CD4-positive, alpha-beta T cell treated with Interleukin-1 beta for 1 hour (primary cell): ENCODE measurements at places on chromosomes 12 and 14.
A peak's percentile ranks its signal among the peaks of the same experiment; 100 is the strongest.

- no peak for DNase-seq
Measured at GRCh38 chr12:16076557-16076956, 165.4 kb downstream of the DERA start.

DNA sequence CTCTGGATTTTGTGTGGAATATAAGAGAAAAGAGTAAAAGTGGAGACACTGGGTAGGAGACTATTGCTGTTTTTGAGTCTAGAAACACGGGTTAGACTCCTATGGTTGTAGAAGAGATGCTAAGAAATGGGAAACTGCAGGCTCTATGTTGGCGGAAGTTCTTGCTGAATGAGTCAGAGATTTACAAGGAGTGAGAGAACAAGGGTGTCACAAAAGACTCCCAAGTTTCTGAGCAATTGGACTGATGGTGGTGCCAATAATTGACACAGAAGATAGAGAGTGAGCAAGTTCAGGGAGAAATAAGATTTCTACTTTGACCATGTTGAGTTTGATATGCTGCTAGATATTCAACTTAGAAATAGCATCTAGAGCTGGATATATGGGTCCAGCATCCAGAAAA lies 2.6 kb upstream of the PRKD1 start:
- no peak for DNase-seq

- peak; percentile 32 for DNase-seq
Measured at GRCh38 chr14:21300892-21301291, 21.0 kb downstream of the RPGRIP1 start.

GRCh38 chr14:69625299-69626131 lies 14.1 kb downstream of the SUSD6 start:
- DNase-seq, result peak; percentile 66

- DNase-seq, result no peak
Measured at GRCh38 chr12:28870839-28871440, 278.1 kb upstream of the FAR2 start.

GRCh38 chr12:83074358-83074894 lies 387.7 kb downstream of the TMTC2 start:
- DNase-seq, result no peak

- DNase-seq, result no peak
Measured at GRCh38 chr14:32567543-32568384, 238.7 kb downstream of the AKAP6 start.

GRCh38 chr14:22920697-22921096 lies 1.7 kb upstream of the RBM23 start:
- DNase-seq, result no peak

DNA sequence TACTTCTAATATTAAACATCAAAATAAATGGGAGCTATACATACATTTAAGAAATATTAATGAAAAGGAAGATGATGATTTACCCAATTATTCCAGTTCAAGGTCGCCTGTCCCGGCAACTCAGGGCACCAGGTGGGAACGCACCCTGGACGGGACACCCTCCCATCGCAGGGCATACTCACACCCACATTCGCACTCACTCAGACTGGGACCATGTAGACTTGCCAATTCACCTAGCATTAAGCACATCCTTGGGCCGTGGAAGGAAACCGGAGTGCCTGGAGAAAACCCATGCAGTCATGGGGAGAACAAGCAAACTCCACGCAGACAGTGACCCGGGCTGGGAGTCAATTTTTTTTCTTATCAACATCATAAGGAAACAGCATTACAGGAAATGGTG lies 474.9 kb downstream of the APAF1 start:
- DNase-seq, result no peak

- no peak for DNase-seq
Measured at GRCh38 chr14:106803379-106803778, 1277.0 kb downstream of the TMEM121 start.

- DNase-seq, result peak; percentile 74
Measured at GRCh38 chr12:62260733-62261683, 804 bp downstream of the USP15 start.
